Sigmoid colon (tissue), 7 donors: ENCODE measurements at places on chromosomes 7 and 10.

DNA sequence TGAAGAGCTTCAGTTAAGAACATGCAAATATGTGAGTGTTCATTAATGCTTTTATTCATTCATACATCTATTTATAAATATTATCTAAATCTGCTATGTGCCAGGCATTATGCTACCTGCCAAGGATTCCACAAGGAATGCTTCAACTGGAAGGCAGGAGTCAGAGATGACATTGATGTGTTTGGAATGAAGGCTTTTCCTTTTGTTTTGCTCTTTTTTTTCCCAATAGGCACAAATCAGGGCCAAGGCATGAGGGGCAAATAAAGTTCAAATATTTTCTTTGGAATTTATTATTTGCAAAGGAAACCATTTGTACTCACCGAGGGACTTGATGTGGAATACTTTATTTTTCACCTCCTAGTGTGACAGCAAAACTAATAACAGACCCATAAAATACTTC lies 530.3 kb downstream of the ARL4A start:
- peaks cover 15% of the 10 kb centered on the region for H3K4me1 ChIP-seq
- no peak overlapping the region for H3K4me3 ChIP-seq
- H3K36me3 ChIP-seq, result no peaks in the 10 kb centered on the region

DNA sequence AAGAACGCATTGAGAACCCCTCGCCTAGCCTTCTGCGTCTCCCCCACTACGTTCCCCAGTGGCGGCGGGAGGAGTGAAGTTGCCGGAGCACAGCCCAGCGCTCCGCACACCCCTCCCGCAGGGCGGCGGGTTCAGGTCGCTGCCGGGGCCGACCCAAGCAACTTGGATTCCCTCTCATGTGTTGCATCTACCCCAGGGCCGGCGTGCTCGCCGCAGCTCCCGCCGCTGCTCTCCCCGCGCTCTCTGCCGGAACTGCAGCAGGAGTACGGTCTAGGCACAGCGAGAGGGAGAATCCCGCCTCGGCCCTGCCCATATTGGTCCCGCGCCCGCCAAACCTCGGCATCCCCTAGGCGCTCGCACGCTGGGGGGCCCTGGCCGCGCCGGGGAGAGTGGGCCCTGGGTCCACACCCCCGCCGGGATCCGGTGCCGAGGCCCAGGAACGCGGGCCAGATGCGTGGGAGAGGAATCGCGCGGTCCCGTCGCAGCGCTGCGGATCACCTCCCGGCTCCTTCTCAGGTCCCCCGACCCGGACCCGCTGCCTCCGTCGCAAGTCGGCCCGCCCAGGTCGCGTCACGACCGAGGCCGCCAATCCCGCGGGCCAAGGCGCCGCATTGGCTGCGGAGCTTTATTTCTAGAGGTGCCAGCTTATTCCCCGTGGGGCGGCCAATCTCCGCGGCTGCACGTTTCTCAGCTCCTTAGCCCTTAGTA lies 648 bp upstream of the TMEM243 start:
- H3K27me3 ChIP-seq, result no peaks in the 10 kb centered on the region
- H3K36me3 ChIP-seq, result no peaks in the 10 kb centered on the region
- H3K27ac ChIP-seq, result peak overlapping the region; percentile 84
- peaks cover 25% of the 10 kb centered on the region for H3K4me1 ChIP-seq
- H3K4me3 ChIP-seq, result peak overlapping the region; percentile 84

DNA sequence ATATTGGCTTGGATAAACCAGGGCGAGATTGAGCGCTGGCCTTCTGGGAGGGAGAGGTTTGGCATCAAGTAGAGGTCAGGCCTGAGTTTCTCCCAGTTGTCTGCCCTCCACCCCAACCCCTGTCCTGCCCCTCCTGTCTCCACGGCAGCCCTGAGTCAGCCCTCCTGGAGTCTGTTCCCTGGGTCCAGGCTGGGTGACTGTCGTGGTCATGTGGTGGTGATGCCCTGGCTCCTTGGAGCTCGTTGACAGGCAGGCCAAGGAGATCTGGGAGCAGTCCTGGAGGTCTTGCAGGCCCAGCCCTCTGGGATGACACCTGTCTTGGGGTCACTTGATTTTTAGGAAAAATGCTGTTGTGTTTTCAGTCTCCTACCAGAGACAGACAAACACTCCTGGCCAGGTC lies 53.6 kb upstream of the PODXL start:
- no peaks in the 10 kb centered on the region for H3K27me3 ChIP-seq
- DNase-seq, result no peak
- no peak overlapping the region for H3K4me3 ChIP-seq
- H3K4me1 ChIP-seq, result peaks cover 28% of the 10 kb centered on the region

DNA sequence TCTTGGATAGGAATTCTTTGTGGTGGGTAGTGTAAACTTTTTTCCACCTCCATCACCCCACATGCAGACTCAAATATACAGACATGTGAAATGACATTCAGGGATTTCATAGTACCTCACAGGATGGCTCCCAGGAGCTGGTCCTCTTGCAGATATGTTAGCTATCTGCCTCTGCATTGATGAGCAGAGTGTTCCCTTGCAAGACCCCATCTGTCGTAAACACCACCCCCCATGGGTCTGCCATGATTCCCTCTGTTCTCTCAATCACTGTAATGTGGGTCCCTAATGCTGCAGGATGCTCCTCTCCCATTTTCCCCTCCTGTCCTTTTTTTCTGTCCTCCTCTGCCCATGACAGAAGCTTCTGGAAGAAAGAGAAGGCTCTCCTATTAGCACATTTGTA lies 391.2 kb upstream of the PODXL start:
- no peak overlapping the region for H3K4me3 ChIP-seq
- H3K36me3 ChIP-seq, result no peaks in the 10 kb centered on the region
- no peak for DNase-seq
- H3K4me1 ChIP-seq, result peaks cover 15% of the 10 kb centered on the region
- peaks cover 14% of the 10 kb centered on the region for H3K27me3 ChIP-seq

GRCh38 chr10:93593749-93594148 lies 7.3 kb downstream of the RBP4 start:
- no peak overlapping the region for H3K27ac ChIP-seq
- H3K4me3 ChIP-seq, result no peak overlapping the region
- H3K36me3 ChIP-seq, result no peaks in the 10 kb centered on the region
- no peaks in the 10 kb centered on the region for H3K4me1 ChIP-seq
- no peak for DNase-seq

- peak; percentile 91 for DNase-seq
- no peaks in the 10 kb centered on the region for H3K27me3 ChIP-seq
- peaks cover 97% of the 10 kb centered on the region for H3K4me1 ChIP-seq
- peak overlapping the region; percentile 93 for H3K27ac ChIP-seq
- peak overlapping the region; percentile 60 for H3K4me3 ChIP-seq
Measured at GRCh38 chr7:5695727-5696345, 85.6 kb downstream of the RNF216 start.
